ENCODE measurements at places on chromosomes 16 and 17.

GRCh38 chr17:80512233-80512632, 32.4 kb upstream of the RPTOR start:
- no peak for DNase-seq

GRCh38 chr17:29633886-29634285, 11.2 kb upstream of the CORO6 start:
- DNase-seq: no peak

DNA sequence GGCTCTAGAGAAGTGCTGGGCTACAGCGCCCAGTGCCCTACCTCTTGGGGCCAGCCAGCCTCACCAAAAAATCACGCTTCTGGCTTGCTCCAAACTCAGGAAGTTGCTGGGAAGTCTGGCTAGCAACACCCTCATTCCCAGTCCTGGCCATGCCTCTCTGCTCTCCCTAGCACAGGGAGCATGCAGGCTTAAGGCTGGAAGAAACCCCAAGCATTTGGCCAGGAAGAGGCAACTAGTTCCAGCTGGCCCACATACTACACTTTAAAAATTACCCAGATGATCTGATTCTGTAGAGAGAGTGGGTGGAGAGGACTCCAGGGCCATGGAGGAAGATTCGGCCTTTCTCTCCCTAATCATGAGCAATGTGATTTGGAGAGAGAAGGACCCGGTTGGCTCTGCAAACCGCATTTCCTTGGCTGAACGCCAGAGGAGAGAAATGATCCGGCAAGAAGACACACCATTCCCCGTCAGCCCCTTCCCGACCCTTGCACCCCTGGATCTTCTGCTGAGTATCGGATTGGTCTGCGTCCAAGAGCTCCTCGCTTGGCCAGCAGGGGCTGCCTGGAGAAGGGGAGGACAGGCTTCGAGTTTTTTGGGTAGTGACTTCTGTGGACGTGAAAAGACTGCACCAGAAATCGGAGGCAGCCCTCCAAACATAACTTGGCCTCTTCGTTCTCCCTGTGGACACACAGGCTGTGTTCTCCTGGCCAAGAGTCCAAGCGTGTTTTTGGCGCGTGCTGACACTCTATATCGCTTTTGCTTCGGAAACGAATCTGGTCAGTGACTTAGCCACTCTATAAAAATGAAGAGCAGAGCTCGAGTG, 406.3 kb downstream of the WWOX start:
- DNase-seq: no peak

GRCh38 chr16:82650804-82651203, 24.0 kb downstream of the CDH13 start:
- DNase-seq: no peak

DNA sequence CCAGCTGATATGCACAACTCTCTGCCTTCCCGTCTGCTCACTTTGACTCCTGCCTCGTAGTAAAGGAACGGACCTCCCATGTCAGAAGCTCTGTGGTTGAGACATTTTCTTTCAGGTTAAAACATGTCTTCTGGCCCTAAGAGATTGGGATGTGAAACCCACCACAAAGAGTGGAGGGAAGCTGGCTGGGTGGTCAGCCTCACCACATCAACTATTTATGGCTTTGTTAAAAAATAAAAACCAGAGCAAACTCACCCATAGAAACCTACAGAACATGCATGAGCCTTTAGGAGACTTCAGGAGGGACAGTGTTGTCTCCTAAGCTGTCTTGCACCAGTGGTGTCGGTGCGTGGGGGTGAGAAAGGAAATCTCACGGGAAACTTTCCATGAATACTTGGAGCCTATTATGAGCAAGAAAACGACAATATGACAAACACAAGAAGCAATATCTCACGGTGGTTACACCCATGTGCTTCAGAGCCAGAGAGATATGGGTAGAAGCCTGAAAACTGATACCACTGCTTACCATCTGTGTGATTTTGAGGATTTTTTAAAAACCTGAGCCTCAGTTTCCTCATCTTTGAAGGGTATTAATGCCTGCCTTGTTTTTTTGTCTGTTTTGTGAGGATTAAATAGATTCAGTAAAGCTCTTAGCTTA, 61.7 kb upstream of the XYLT1 start:
- DNase-seq: no peak

GRCh38 chr17:80805032-80805751, 186.4 kb upstream of the CHMP6 start:
- DNase-seq: no peak

DNA sequence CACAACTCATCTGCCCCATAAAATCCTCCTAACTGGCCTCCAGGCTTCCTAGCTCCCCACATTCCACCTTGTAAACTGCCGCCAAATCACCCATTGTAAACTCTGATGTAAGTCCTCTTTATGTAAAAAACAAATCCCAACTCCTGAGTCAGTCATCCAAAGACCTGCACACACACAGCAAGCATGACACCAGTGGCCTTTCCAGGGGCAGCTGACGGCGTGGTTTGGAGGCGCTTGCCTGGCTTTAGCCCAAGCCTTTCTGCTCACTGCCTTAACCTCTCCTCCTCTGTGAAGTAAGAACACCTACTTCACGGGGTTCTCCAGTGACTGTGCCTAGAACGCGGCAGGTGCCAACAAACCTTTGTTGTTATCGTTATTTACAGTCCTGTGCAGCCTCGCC, 14.0 kb downstream of the UBE2O start:
- DNase-seq: no peak

- no peak for DNase-seq
Measured at GRCh38 chr17:75873587-75874322, 4.6 kb downstream of the TRIM47 start.

- no peak for DNase-seq
Measured at GRCh38 chr17:57097832-57098421, 12.9 kb downstream of the AKAP1 start.

GRCh38 chr16:21276090-21276489, 2.0 kb downstream of the CRYM start:
- DNase-seq: peak; percentile 67

GRCh38 chr17:36993227-36993626, 44.5 kb downstream of the AATF start:
- DNase-seq: no peak

GRCh38 chr17:69809331-69809730, 265.7 kb upstream of the KCNJ16 start:
- no peak for DNase-seq

GRCh38 chr16:81505011-81505661, 60.5 kb downstream of the CMIP start:
- no peak for DNase-seq

DNA sequence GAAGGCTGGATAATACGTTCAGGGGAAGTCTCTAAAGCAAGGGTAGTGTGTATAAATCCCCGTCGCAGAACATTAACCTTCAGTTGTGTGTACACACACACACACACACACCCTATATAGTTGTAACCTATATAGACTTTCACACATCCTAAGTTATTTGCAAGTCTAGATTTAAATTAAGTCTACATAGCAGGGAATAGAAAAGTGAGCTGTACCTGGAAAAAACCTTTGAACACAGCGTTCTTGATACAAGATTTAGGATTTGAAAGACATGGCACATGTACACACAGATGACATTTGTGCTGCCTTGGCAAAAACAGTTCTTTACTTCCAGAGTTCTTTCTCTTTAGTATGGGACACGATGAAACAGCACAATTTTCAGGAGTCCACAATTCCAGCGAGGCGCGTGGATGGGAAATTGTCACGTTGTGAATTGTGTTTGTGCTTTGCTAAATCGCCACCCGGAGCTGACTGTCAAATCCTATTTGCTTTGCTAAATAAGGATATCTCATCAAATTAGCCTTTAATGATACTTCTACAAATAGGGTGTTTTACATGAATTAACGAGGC, 233.9 kb downstream of the MRTFB start:
- DNase-seq: no peak

DNA sequence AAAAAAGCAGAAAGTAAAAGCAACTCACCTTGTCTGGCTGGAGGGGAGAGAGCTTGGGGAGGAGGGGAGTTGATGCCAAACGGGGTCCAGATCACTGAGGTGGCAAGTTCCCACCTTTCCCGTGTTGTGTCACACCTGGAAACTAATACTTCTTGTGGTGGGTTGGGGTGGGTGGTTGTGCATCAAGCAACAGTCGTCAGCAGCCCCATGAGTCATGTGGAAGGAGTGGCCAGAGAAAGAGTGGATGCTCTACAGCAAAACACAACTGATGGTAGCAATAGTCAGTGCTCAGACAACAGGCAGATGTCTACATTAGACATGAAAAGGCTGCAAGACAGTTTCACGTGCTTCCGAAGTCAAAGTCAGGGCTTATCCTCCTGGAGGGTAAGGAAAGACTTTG, 35.4 kb downstream of the ARSG start:
- DNase-seq: no peak

DNA sequence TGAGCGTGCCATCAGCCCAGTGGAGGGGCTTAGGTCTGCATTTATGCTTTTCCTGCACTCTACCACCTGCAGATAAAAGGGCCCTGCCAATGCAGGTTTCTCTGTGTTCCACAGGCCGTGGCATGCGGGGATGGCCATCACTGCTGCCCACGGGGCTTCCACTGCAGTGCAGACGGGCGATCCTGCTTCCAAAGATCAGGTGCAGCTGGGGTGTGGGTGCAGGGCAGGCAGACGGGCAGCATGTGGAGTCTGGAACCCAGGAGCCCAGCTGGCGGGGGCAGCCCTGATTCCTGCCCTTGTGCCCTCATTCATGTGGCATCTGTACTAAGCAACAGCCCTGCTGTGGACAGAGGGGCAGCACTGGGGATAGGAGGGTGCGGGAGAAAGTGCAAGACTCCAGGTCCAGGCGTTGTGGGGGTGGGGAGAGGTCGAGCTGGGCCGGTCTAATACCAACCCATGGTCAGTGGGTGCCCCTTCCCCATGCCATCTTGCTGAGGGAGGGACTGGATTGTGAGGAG, 4.5 kb downstream of the GRN start:
- DNase-seq: no peak

DNA sequence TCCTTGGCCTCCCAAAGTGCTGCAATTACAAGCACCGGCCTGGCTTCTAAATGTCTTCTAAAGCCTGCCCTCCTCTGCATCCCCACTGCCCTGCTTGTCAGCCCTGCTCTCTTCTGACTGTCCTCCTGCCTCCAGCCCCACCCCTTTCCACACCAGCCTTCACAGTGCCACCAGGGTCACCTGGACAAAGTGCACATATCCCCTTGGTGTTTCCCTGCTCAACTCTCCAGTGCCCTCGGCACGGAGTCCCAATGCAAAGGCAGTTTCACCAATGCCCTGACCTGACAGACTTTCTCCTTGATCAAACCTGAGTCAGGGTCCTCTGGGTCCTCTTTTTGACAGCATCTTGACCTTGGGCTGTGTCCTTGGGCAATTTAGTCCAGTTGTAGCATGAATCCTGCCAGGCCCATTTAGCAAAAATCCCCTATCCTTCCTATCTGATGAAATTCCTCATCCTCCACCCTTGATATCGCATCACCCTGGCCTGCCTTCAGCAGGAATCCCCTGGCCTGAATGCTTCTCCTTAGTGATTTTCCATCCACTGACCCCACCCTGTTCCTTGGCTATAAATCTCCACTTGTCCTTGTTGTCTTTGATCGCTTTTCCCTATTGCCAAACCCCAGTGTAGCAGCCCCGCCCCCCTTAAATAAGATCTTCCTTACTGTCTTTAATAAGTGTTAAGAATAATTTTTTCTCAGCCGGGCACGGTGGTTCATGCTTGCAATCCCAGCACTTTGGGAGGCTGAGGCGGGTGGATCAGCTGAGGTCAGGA, 42.7 kb upstream of the ETV4 start:
- DNase-seq: no peak

- peak; percentile 77 for DNase-seq
Measured at GRCh38 chr17:77404812-77405581, 264.2 kb downstream of the SEC14L1 start.

DNA sequence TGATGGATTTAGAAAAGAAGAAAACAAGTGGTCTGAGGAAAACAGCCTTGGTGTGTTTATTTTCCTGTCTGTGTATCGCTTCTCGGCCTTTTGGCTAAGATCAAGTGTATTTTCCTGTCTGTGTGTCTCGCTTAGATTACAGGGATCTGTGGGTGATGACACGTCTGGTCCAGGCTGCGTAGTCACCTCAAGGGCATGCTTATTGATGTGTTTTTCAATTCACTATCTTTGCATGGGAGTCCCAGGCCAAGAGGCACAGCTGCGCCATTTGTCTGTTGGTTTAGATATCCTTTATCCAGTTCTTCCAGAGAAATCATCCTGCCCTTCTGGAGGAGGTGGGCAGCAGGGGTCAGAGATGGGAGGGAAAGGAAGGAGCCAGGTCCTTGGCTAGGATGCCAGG, 47.1 kb upstream of the STH start:
- no peak for DNase-seq

DNA sequence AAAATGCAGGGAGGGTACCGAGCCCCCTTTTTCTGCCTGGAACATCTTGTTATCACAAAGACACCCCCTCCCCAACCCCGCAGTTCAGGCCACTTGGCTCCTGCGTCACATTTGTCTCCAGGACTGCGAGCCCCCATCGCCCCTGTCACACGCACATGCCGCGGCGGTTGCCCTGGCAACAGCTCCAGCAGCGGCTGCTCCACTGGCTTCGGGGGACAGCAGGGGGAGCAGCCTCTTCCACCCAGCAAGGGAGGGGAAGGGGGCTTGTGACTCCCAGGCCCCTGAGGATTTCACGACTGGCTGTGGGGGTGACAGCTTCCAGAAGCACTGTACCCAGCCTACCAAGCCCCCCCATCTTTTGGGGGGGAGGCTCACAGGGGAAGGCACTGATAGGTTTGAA, 2.6 kb downstream of the BAIAP3 start:
- DNase-seq: no peak

DNA sequence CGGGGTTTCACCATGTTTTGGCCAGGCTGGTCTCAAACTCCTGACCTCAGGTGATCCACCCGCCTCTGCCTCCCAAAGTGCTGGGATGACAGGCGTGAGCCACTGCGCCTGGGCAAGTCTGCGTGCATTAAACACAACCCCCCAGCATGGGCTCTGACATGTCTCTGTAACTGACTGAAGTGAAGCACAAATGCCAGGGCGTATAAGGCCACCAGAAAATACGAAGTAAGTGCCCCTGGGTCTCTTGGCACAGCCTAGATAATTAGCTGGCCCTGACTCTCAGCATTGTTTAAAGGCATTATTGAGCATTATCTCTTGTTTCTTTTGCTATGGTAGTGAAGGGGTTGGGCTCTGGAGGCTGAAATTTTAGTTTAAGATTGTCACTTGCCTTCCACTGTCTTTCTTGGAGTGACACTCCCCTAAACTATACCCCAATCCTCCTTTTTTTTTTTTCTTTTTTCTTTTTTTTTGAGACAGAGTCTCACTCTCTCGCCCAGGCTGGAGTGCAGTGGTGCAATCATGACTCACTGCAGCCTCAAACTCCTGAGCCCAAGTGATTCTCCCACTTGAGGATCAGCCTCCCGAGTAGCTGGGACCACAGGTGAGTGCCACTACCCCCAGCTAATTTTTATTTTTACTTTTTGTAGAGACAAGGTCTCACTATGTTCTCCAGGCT, 8.2 kb upstream of the SEC14L1 start:
- no peak for DNase-seq
